ENCODE measurements at places on chromosomes 13 and 19.

DNA sequence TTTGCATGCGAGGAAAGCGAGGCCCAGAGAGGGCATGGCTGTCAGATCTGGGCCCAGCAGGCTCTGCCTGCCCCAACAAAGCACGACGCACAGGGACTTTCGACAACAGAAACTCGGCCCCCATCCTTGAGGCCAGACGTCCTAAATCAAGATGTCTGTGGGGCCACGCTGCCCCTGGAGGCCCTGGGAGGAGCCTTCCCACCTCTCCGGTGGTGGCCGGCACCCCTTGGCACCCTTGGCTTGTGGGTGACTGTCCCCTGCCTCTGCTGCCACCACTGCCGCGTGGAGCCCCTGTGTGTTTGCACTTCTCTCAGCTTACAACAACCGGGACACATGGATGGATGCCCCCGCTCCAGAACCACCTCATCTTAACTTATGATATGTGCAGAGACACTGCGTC lies 4.4 kb downstream of the WDR18 start:
- DNase-seq, result no peak

- peak; percentile 28 for DNase-seq
These were observed 214.8 kb upstream of the UBL3 start for GRCh38 chr13:30065181-30065580.

DNA sequence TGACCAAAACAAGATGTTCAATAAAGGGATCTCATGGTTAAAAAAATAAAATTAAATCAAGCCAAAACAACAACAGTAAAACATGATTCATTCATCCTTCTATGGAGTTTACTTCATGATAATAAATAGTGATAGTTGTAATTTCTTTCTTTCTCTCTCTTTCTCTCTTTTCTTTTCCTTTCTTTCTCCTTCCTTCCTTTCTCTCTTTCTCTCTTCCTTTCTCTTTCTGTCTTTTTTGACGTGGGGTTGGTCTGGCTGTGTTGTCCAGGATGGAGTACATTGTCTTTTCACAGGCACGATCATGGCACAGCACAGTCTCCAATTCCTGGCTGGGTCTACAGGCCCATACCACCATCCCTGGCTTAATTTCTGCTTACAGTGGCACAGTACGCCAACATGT lies 29.1 kb upstream of the PCCA start:
- DNase-seq, result no peak

DNA sequence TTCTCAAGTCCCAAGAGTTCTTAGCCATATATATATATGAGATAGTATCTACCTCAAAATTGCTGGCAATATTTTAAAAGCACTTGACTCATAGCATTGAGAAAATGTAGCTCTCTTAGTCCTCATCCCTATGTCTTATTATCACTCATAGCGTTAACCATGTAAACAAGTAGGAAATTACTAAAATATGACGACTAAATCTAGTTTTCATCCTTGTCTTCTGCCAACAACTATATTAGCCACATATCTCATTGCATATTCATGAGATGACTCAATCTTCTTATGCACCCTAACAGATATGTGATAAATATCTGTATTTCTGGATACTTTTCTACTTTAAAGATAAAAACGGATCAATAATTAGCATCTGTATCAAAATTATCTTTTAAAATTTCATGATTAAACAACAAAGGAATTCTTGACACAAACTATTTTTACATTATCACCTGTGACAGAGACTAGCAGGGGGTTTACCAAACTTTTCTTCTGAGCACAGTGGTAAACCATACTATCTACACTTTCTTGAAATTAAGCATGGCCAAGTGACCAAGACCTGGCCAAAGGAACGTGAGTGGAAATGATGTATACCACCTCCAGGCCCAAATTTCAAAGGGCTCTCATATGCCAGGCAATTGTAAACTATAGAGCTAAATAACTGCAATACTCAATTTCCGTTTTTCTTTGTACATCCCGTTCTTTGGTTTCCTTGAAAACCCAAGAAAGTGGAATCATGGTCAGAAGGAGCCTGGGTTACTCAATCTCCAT lies 45.7 kb downstream of the ZC3H13 start:
- DNase-seq, result no peak

DNA sequence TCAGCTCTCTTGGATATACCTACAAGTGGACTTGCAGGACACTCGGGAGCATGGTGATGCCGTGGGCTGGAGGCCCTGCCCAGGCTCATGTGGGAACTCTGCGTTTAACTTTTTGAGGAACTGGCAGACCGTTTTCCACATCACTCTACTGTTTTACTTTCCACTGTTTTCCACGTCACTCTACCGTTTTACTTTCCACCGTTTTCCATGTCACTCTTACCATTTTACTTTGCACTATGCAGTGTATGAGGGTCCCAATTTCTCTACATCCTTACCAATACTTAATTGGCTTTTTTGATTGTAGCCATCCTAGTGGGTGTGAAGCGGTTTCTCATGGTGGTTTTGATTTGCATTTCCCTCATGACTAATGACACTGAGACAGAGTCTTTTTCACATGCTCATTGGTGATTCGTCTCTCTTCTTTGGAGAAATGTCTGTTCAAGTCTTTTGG lies 40.5 kb downstream of the GATAD2A start:
- DNase-seq, result no peak

- no peak for DNase-seq
These were observed 374.6 kb upstream of the ARGLU1 start for GRCh38 chr13:106942563-106942962.

DNA sequence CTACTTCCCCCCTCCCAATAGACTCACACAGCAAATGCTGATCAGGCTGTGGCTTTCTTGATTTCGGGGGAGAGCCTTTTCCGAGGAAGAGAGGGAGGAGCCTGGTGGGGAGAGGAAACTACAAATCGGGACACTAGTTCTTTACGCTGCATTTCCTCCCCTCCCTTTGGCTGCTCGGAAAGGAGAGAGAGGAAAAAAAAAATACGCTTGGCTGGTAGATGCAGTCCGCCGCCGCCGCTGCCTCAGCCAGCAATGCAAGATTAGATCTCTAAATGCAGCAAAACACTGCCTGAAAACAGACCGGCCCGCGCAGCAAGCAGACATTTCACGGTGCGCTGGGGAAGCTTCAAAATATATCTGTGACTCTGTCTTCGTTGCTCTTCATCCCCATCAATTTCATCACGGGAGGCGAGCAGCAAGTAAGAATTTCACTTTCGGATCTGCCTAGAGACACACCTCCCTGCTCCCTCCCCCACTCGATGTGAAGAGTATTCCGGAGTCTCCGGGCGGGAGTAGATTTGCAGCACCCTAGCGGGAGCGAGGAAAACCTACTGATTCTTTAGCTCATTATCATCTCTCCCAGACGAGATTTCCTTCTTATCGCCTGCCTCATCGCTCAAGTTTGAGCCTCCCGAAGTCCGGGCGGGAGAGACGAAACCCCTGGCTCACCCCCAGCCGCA lies at the start of gene PCDH17:
TSS of gene PCDH17 (plus strand) at position 149 of the 680 bp plus-strand sequence. CDS start 803 bp downstream, outside the sequence.
- peak; percentile 24 for DNase-seq

- DNase-seq, result peak; percentile 53
These were observed 396.9 kb upstream of the SLITRK5 start for GRCh38 chr13:87274209-87274819.

DNA sequence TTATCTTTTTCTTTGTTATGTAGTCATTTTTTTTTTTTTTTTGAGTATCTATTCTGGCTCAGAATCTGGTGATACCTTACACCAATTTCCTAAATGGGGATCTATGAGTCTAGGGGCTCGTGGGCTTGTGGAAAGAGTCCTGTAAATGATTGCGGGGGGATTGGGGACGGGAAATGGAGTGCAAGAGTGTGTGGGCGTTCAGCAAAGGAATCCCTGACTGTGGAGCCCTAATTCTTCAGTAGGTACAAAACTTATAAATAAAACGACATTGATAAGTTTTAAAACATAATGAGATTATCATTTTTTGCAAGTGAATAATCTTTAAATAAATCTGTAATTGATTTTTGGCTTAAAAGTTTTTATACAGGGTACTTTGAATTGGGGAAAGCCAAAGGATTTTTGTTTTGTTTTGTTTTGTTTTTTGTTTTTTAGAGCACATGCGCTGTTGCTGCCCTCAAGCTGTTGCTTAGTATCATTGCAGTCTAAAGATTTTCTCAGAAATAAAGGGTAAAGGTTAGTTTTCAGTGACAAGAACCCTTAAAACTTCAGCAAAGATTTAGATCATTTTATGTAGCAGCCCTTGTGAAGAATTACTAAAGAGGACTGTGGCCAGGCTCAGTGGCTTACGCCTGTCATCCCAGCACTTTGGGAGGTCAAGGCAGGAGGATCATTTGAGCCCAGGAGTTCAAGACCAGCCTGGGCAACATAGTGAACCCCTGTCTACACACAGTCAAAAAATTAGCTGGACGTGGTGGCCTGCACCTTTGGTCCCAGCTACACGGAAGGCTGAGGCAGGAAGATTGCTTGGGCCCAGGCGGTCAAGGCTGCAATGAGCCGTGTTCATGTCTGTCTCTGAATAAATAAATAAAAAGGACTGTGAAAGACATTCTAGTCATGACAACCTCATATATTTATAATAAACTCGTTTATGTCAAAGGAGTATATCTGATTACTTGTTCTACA lies 1.7 kb downstream of the ERCC5 start:
- DNase-seq, result no peak

DNA sequence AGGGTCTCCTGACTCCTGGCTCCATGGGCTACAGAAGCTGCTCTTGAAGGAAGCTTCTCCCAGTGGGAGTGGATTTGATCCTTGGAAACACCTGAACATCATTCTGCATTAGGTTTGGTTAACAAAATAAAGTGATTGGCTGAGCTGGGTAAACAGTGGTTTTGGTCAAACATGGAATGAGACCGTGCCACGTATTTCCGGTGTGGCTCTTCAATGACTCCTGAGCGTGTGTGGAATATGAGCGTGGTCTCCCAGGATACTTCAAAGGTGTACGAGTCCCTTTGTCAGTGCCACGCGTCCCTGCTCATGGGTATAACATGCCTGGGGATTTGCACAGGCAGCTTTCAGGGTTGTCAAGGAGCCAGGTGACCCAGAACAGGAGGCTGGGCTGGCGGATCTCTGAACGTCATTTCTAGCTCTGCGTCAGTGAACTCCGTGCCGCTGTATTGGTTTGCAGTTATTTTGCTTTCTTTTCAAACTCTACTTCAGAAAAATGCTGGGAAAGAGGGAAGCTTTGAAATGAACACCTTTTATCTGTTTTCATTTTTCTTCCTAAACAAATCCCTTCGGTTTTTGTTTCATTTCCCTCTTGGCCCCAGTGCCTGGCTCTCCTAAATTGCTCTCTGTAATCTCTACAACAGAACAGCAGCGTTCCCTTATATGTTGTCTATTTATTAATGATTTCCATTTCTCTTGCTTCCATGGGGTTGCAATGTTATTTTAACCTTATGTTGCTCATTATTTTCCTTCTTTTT lies 26.3 kb upstream of the GJB6 start:
- DNase-seq, result no peak

GRCh38 chr13:108409730-108410129 lies 140.2 kb downstream of the TNFSF13B start:
- no peak for DNase-seq

GRCh38 chr19:34067861-34068271 lies 104.4 kb upstream of the LSM14A start:
- DNase-seq, result no peak

GRCh38 chr19:48588670-48589401 lies 17.7 kb upstream of the SPACA4 start:
- DNase-seq, result peak; percentile 98

DNA sequence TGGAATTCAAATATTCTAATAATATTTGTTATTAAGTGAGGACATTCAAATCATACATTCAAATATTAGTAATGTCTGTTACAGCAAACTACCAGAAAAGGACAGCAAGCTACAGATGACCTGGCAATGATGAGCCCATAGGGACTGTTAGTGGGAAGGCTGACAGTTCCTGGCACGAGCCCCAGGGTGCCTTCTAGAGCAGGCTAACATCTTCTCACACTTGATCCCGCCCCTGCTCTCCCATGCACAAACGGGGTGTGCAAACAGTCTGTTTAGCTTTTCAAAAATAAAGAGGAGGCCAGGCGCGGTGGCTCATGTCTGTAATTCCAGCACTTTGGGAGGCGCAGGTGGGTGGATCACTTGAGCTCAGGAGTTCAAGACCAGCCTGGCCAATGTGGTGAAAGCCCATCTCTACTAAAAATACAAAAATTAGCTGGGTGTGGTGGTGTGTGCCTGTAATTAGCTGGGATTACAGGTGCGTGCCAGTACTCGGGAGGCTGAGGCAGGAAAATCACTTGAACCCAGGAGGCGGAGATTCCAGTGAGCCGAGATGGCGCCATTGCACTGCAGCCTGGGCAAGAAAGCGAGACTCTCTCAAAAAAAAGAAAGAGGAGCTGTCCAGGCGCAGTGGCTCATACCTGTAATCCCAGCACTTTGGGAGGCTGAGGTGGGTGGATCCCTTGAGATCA lies 9.6 kb upstream of the GARRE1 start:
- no peak for DNase-seq

- no peak for DNase-seq
These were observed 207.0 kb downstream of the NALCN start for GRCh38 chr13:101209206-101209893.

- DNase-seq, result no peak
These were observed 6.9 kb downstream of the RAB8A start for GRCh38 chr19:16118489-16119033.

- DNase-seq, result peak; percentile 49
These were observed 607 bp upstream of the SYNE4 start for GRCh38 chr19:36009220-36009619.

GRCh38 chr13:28539625-28540286 lies 44.8 kb upstream of the FLT1 start:
- DNase-seq, result no peak

DNA sequence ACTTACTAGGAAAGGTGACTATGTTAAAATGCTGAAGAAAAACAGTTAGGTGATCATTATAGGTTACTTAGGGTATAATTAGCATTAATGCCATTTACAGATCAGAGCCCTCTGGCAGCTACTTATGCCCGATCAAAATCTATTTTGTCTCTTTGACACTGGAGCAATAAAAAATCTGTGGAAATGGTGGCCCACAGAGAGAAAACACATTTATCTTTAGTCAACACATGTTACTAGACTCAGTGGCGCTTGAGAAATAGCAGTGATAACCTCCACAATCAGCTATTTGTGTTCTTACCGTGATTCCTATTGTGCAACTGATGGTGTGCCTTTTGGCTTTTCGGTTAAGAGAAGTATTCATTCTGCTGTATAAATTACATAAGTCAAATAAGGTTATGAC lies 1519.6 kb downstream of the PCDH9 start:
- DNase-seq, result no peak

- no peak for DNase-seq
These were observed 191.6 kb downstream of the EFNB2 start for GRCh38 chr13:106343836-106344235.

- DNase-seq, result no peak
These were observed 2.0 kb upstream of the GPR18 start for GRCh38 chr13:99260216-99260615.

- no peak for DNase-seq
These were observed 433 bp upstream of the ZNF616 start for GRCh38 chr19:52140032-52140710.

DNA sequence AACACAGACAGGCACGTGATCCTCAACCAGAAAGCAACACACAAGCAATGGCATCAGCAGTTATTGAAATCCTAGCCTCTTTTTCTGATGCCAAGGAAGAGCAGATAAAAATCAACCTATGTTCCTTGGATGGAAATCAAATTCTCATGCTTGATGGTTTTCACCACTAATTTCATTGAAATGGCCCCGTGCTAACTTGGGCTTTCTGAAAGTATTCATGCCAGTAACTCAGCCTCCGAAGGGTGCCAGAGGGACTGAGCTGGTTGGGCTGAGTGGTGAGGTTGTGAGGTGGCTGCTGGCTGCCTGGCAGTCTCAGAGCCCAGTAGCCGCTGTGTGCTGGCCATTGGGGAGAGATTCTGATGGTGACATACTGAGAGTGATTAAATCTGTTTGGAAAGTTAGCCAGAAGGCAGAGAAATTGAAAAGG lies 309.3 kb downstream of the DCT start:
- no peak for DNase-seq
